T1000 (cell line): ENCODE measurements at places on chromosomes 6 and 20.

- DNase-seq: no peak
These were observed 92.0 kb downstream of the THBS2 start for GRCh38 chr6:169161572-169162167.

- no peak for DNase-seq
These were observed 659 bp downstream of the TMX4 start for GRCh38 chr20:8018958-8019245.

- no peak for DNase-seq
These were observed 71.3 kb downstream of the EFHC1 start for GRCh38 chr6:52491203-52492069.

GRCh38 chr6:26272171-26272637 is 92.8 kb upstream of the BTN3A2 start:
- DNase-seq: no peak

GRCh38 chr6:2982426-2983117 is 11.2 kb upstream of the SERPINB6 start:
- no peak for DNase-seq

- DNase-seq: no peak
These were observed 8.1 kb upstream of the AKIRIN2 start for GRCh38 chr6:87710090-87710489.

DNA sequence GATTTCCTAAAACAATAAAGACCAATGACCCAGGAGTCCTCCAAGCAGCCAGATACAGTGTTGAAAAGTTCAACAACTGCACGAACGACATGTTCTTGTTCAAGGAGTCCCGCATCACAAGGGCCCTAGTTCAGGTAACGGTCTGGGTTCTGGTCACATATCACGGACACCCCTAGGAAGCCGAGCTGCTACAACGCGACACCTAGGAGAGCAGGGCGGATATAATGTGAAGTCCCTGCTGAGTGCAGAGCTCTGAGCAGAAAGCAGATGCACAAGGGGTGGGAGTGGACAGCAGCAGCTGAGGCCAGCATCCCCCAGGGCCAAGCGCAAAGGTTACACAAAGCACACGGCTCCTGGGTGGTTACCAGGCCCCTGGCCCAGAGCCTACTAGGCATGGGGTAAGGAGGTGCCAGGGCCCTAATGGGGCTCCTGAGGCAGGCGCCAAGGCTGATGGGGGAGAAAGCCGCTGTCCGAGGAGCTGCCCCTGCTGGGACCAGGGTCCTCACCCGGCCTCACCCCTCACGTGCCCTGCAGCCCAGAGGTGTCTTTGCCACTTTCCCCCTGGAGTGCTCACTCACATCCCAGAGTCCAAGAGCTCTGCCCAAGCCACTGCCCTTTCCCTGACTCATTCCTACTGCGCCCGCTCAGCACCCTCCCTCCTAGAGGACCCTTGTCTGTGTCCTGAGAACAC is 8.4 kb downstream of the CST7 start:
- no peak for DNase-seq

- no peak for DNase-seq
These were observed at the start of gene ACSS1 for GRCh38 chr20:25058051-25058846. ACSS1 (minus strand) TSS chr20:25058139; CDS start chr20:25058102, 37 bp downstream.

- no peak for DNase-seq
These were observed 29.6 kb downstream of the CRYBG1 start for GRCh38 chr6:106390088-106390487.

DNA sequence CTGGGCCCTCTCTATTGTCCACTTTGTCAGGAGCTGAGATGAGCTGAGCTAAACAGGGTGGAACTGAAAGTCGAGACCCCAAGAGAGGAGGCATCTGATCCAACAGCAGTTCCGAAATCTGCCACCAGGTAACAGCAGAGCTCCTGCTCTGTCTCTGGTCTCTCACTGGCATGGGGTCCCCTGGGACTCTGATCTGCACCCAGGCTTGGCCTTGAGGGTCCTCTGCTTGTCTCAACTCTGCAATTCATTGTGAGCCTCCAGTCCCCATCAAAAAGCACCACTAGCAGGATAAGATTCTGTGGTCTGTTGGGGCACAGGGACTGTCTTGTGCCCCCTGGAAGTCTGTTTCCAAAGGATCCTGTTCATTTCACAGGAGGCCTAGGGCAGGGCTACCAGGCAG is 62.5 kb upstream of the TOP1 start:
- no peak for DNase-seq

GRCh38 chr6:70985156-70985555 is 28.3 kb upstream of the B3GAT2 start:
- DNase-seq: no peak

DNA sequence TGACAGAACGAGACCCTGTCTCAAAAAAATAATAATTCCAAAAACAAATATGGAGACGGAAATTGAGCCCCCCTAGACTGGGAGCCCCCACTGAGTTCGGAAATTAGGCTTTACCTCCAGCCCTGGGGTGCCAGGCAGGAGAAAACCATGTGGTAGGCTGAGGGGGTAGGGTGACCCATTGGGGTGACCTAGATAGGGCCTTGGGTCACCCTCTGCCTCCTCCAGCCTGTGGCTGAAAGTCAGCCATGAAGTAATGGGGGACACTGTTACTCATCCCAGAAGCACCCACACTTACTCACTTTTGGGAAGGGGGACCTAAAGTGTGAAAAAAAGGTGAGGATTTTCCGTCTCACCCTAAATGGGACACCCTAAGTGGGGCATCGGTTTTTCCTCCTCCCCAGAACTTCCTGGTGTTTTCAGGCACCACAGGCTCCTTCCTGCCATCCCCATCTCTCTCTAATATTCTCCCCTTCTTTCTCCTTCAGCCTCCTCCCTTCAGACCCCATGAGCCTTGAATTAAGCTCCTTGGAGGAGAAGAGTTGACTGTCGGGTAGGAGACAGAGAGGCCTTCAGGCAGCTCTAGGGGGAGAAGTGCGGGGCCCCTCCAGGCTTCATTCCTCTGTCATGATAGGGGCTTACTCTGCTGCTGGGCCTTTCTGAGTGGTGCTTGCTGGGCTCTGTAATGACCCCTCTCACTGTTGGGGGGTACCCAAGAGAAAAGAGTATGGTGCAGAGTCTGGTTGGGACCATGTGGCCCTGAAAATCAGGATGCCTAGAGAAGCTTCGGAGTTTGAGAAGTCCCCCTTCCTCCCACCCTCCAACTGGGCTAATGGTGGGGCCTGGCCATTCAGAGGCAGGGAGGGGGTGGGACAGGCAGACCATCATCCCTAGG is 2.4 kb downstream of the LTB start:
- no peak for DNase-seq

GRCh38 chr6:125818225-125818657 is 27.5 kb downstream of the NCOA7 start:
- DNase-seq: no peak

GRCh38 chr6:163489584-163489983 is 75.1 kb downstream of the QKI start:
- no peak for DNase-seq

DNA sequence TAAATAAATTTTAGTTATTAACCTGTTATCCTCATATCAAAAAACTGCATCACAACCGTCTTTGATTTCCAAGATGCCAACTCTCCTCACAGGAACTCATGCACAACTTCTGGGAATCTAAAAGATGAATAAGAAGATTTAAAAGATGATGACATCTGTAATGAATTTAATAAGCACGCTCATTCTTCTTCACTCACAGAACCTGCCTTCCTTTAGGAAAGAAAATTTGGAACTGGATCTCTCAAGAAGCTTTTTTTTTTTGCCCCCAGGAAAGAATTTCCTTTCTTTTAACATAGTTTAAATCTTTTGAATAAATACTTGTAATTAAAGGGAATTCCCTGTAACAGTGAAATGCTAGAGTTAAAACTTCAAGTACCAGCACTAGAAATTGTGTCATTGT is 161.5 kb downstream of the HIVEP2 start:
- DNase-seq: no peak

- DNase-seq: no peak
These were observed 83.1 kb upstream of the PHACTR2 start for GRCh38 chr6:143594647-143595046.

- no peak for DNase-seq
These were observed 3.7 kb upstream of the NEDD9 start for GRCh38 chr6:11236076-11236750.

DNA sequence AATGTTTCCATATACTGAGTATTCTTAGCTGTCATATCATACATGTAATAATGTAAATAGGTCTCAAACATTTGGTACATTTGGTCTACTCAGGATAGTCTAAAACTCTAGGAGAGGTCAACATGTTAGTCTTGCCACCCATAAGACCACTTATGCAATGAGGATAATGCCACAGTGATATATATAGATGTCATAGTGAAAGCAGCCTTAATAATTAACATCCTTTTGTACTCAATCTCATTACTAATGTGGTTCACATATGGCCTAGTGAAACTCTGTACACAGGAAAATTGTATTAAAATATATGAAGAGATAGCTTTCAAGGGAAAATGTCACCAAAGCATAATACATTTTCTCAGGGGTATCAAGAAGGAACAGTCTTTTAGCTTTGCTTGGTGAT is 577.9 kb downstream of the TFAP2B start:
- no peak for DNase-seq

DNA sequence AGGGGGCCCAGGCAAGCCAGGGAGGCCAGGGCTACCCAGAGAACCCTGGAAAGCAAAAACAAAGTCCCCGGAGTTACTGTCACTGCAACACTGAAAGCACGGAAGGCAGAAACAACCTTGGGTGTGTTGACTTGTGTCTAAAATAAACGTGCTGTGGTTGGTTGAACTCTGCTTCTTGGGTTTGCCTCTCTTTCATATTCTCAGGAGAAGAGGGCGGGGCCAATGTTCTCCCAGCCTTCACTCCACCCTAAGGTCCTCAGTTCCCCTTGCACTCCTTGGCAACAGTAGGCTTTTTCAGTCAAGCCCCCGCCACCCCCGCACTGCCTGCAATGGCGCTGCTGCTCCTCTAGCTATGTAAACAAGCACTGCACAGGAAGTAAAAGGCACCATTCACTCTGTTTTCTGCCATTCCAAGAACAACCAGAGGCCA is 60.9 kb downstream of the COL9A1 start:
- DNase-seq: no peak

- no peak for DNase-seq
These were observed 1064.6 kb upstream of the EYS start for GRCh38 chr6:66771626-66772025.

DNA sequence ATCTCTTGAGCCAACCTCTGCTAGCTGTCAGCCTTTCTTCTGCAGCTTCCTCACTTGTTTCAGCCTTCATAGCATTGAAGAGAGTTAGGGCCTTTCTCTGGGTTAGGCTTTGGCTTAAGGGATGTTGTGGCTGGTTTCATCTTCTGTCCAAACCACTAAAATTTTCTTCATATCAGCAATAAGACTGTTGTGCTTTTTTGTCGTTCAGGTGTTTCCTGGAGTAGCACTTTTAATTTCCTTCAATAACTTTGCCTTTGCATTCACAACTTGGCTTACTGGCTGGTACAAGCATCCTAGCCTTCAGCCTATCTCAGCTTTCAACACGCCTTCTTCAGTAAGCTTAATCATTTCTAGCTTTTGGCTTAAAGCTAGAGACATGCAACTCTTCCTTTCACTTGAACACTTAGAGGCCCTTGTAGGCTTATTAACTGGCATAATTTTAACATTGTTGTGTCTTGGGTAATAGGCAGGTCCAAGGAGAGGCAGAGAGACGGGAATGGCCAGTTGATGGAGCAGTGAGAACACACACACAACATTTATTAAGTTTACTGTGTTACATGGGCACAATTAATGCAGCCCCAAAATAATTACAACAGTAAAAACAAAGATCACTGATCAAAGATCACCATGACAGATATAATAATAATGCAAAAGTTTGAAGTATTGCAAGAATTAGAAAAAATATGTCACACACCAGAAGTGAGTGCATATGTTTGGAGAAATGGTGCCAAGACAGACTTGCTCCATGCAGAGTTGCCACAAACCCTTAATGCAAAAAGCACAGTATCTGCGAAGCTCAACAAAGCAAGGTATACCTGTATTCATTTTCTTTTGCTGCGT is 98.6 kb downstream of the HIVEP1 start:
- no peak for DNase-seq
